ENCODE measurements at places on chromosomes 6 and 20. TPM values are rescaled to one million over a fixed set of nuclear protein-coding genes. Genes with fewer than 3 reads are reported as not detected.

The CCDC167 gene
- polyA plus RNA-seq = 50.8 TPM

The ZNF311 gene
- polyA plus RNA-seq = 0.09 TPM

The TCF15 gene
- polyA plus RNA-seq = 4.7 TPM

The ULBP3 gene
- polyA plus RNA-seq = 0.55 TPM
